ENCODE measurements at places on chromosomes 3 and 15.

- no peak for DNase-seq
Measured at GRCh38 chr3:175294793-175295192, 435.7 kb downstream of the NAALADL2 start.

- DNase-seq: no peak
Measured at GRCh38 chr3:172038798-172039435, 461 bp upstream of the FNDC3B start.

DNA sequence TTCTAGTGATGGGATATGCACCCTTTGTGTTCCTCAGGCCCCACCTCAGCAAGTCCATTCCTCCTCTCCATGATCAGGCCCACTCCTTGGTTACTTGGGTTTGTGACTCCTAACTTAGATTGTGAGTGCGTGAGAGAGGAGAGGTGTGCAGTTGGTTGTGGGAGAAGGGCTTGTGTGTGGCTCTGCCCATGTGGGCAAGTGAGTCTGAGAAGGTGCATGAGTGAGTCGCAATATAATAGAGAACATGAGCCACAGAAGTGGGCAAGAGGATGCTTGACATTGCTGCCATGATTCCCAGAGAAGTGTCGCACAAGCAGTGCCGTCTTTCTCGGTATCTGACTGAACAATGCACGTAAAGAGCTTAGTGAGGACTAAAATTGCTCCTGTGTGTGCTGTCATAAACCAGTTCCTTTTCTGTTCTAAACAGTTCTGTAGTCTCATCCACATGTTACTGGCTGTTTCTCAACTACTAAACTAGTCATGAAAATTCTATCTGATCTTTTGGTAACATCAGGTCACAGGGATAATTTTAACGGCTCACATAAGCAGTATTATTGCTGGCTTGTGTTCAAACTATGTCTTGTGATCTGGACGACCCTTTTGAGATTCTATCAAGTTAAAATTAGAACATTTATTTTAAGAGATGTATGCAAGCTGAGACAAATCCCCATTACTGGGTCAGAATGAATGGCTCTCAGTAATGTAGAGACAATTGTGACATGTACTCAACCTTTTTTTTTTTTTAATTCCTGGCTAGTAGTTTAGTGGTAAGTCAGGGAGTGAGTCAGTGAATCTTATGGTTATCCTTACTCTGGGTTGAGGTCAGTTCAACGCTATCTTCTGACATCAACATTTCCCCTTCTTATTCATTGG lies 25.6 kb downstream of the GYG1 start:
- DNase-seq: no peak

DNA sequence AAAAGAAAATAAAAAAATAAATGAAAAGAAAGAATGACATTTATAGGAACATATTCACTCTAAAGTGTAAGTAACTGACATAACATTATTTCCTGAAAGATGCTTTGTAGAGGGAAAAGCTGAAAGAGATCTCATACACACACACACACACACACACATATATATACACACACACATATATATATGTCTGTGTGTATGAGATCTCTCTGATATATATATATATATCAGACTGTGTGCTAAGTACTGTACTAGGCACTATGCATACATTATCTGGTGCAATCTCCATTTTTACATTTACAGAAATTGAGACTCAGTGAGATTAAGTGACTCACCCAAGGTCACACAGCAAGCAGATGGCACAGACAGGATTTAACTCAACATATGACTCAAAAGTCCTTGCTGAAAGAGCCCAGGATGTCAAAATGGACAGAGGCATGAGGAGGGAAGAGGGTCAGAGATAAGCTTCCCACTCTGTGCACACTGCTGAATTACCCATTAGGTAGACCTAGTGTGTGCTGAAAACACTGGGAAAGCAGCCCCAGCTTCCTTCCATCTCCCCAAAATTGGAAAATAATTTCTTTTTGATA lies 15.0 kb downstream of the BHLHE40 start:
- no peak for DNase-seq

DNA sequence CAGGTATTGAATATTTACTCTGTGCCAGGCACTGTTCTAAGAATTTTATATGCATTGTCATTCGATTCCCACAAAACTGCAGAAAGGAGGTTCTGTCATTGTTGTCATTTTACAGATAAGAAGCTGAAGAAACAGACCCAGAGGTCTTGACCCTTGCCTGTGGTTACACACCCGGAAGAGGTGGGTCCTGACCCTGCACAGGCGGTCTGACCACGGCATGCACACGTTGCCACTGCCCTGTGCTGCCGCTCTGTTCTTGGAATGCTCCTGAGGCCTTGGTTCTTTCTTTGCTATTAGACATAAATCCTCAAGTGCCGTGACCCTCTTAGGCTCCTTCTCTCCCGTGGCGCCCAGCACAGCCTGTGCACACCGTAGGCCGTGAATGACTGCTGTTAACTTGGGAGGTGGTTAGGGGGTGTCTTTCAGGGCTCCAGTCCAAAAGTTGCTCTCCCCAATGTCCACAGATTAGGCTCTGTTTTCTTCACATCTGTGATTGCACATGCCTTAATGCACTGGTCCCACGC lies 74.1 kb upstream of the PLXNA1 start:
- DNase-seq: no peak

DNA sequence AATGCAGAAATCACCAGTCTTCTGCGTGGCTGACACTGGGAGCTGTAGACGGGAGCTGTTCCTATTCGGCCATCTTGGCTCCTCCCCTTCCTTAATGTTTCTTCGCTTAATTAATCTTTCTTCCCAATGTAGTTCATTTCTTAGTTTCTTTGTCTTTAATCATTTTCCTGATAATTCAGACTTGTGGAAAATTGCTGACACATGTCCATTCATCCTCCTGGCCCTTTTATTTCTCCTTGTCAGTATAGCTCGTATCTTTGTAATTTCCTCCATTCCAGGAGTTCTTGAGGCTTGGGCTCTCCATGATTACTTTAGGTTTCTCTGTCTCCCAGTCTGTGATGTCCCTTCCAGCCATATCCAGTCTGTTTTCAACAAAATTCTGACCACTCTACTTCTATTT lies 98.7 kb downstream of the UBE2E2 start:
- DNase-seq: no peak

DNA sequence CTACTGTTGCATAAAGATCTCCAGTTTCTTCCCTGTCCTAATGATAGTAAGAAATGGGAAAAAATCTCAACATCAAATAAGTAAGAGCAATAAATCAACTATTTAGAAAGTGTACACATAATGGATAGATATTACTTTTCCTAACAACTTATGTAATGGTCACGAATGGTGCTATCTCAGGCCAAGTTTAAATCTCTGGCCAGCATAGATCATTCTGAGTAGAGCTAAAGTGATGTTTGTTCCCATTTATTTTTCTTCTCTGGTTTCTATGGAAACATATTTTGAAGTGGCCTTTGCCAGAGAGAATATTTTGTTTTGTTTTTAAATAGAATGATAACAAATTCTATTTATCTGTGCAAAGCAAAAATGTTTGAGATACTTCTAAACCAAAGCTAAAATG lies 249.7 kb upstream of the TTC14 start:
- DNase-seq: no peak

DNA sequence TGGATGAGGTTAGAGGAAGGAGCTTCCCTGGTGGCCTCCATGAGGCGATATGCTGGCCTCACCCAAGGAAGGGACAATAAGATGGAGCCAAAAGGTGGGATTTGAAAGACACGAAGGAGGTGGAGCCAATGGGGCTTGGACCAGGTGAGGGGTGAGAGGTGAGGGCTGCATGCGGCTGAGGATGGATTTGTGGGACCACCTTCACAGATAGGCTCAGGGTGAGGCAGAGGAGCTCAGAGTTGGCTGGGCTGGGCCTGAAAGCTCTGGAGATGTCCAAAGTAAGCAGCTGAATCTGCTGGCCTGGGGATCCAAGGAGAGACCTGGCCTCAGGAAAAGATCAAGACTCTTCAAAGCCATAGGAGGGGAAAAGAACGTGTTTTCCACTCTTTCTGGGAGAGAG lies 49.8 kb downstream of the EXOG start:
- no peak for DNase-seq

GRCh38 chr15:37208146-37209040 lies 108.0 kb upstream of the MEIS2 start:
- no peak for DNase-seq

DNA sequence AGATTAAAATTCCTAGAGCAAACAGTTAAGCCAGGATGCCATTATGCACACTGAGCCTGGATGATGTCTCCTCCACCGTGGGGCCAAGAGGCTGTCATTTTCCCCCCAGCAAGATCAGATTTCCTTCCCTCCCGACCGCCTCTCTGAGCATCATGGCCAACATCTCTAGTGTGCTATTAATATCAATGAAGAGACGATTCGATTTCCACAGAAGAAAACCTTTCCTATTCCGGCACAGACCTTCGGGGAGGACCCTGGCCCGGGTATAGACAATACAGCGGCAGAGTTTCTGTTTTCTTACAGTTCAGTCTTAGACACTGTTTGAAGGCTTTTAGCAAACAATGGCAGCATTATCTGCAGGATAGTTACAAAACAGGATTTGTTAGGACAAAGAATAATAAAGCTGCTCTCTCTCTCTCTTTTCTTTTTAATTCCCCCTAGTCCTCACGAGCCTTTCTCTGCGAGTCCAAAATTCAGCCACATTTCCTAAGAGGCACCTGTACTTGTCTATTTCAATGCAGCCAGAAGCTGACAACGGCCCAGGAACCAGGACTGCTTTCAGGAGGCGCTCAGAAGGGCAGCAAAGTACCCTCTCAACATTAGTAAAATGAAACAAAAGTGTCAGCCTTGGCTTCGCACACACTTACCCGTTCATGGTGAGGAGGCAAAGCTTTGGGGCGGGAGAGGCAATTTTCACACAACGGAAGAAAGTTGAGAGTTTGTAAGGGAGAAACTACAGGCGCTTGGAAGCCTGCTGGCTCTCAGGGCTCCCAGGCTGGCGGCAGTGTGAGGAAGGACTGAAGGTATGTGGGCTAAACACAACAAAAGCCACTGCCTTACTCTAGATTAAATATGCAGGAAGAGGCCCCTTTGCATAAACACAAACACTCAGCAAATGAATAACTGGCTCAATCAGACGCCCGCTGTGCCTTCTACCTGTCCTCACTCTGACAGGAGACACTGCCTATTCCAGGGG lies 278.0 kb downstream of the FOXP1 start:
- DNase-seq: peak; percentile 25

GRCh38 chr15:57156210-57156884 lies 220.0 kb upstream of the CGNL1 start:
- DNase-seq: no peak

DNA sequence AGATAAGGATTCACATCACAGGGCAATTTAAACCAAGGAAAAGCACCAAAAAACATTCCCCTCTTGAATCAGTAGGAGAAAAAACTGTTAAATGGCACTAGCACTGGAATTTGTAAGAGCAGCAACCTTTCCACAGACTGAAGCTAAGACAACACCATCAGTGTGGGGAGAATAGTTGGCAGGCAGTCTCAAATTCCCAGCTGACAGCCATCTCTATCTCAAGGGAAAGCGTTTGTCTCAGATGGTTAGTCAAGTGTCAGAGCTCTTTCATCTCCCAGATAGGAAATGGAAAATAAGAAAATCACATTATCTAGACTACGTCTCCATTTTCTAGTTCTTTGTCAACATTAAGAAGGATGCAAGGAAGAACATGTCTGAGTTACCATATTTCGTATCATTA lies 228.7 kb downstream of the WDR72 start:
- no peak for DNase-seq

GRCh38 chr15:57213862-57214261 lies 162.4 kb upstream of the CGNL1 start:
- no peak for DNase-seq

All from stimulated activated CD4-positive, alpha-beta T cell treated with anti-CD3 and anti-CD28 coated beads, Interleukin-4, amount 100 ng/mL, for 4 hours (primary cell).